ENCODE measurements at places on chromosomes 16 and 17.

- DNase-seq = peak; percentile 44
Measured at GRCh38 chr17:42773290-42774035, at the start of gene VPS25. Gene VPS25, plus strand, starts transcription at chr17:42773449. Its CDS starts 27 bp downstream, at chr17:42773476.

DNA sequence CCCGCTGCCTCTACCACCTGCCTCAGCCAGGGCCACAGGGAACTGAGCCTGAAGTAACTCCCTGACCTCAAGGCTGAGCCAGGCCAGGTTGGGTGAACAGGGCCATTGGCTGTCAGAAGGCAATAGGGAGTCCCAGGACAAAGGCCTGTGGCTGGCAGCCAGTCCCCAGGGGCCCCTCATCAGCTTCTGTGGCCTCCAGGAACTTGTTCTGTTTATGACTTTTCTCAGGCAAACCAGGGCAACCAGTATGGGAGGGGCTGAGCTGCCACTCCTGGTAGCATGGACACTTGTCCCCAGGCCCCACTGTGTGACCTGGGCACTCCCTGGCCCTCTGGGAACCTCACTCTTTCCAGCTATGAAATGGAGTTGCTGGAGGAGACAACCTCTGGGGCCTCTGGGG lies 40.1 kb downstream of the CPNE2 start:
- peak; percentile 34 for DNase-seq

DNA sequence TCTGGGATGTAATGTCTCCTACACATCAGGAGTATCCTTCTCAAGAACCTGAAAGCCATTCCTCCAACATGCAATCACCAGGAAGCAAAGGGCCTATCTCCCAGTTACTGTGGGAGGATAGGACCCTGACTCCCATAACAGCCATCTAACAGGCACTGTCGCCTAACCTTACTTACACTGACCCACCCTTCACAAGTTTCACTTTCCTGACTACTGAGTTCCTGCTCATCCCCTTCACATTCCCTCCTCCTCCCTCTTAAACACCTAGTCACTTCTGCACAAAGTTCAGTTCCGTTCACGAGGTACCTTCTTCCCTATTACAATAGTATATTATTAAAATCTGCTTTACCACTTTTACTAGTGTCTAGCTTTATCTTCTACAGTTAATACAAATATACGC lies 1.3 kb downstream of the C17orf67 start:
- no peak for DNase-seq

- no peak for DNase-seq
Measured at GRCh38 chr17:14052886-14053615, 16.3 kb upstream of the COX10 start.

DNA sequence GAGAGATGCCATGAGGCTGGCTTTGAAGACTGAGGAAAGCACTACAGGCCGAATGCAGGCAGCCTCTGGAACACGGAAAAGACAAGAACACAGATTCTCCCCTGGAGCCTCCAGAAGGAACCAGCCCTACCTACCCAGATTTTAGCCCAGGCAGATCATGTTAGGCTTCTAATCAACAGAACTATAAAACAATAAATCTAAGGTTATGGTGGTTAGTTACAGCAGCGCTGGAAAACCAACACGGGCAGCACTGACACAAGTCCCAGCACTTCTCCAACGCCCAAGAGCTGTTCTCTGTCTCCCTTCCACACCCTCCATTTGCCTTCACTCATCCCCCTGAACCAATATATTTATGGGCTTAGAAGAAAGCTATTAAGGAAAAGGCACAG lies 7.5 kb downstream of the ANKRD11 start:
- DNase-seq = no peak

GRCh38 chr17:38709104-38709820 lies 4.2 kb downstream of the MLLT6 start:
- no peak for DNase-seq

GRCh38 chr17:31394544-31394943 lies 3.1 kb downstream of the RAB11FIP4 start:
- no peak for DNase-seq

GRCh38 chr16:75627851-75628250 lies 4.8 kb upstream of the ADAT1 start:
- peak; percentile 92 for DNase-seq

DNA sequence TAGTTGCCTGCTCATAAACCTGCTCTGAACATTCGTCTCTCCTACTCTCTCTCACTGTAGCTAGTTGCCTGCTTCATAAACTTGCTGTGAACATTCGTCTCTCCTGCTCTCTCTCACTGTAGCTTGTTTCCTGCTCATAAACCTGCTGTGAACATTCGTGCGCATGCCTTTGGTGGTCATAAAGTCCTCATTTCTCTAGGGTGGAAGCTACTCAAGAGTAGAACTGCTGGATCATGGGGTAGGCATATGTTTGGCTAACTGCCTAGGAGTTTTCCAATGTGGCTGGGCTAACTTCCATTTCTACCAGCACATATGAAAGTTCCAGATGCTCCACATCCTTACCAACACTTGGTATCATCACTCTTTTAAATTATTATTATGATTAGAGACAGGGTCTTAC lies 174.6 kb upstream of the RPH3AL start:
- DNase-seq = no peak

GRCh38 chr16:19223235-19224170 lies 55.5 kb downstream of the SYT17 start:
- no peak for DNase-seq

Measured in GF-D8 (cell line).